T follicular helper cell (primary cell): ENCODE measurements at places on chromosomes 2 and 18.

GRCh38 chr2:135174810-135175093, 122.7 kb downstream of the RAB3GAP1 start:
- DNase-seq: no peak

- no peak for DNase-seq
Observed at GRCh38 chr2:241570961-241571581, 12.5 kb downstream of the BOK start.

DNA sequence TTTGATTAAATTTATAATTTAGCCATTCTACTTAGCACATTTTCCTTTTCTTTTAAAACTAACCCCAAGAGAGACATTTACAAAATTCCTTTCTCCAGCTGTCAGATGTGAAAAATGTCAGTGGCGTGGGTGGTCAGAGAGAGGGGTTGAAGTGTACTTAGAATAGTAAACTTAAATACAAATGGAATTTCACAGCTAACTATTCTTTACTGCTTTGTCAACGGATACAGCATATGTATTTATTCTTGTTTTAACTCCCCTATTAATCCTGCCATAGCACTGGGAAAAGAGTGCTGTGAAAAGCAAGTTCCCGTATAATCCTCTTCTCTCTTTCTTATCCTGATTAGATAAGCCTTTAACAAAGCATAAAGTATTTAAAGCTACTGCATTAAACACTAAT, 191.4 kb upstream of the CHAC2 start:
- no peak for DNase-seq

DNA sequence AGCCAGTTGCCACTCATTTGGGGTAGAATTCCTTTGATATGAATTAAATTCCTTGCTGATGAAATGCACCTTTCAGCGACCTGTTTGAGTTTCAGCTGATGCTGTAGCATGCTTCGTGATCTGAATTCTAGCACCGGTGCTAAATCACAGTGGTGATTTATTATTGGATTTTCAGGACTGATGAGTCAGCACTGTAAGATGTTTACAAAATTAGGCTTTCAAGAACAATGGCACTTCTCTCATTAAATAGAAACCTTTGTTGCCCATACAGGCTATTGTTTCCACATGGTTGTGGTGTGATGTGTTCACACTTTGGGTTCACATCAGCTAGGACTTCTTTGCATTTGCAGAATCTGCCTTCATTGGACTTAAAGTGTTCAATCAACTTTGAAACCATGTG, 687.7 kb downstream of the ARHGAP15 start:
- DNase-seq: no peak

- DNase-seq: no peak
Observed at GRCh38 chr2:219976871-219977270, 349.4 kb downstream of the SLC4A3 start.

DNA sequence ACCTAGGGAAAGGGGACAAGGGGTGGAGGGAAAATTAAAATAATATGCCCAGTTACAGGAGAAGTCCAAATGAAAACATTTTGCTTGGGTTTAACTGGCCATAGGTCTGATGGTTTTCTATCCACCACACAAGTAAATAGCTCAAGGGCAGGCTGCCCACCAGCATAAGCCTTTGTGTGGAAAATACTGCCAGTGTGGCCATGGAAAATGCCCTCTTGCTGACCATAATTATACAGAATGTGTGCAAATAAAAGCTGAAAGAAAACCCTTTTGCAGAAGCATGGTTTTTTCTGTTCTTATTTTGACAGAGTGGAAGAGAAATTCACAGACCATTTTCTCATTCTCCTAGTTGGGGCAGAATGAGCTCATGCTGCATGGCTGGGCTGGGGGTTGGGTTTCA, 111.3 kb upstream of the SIX2 start:
- no peak for DNase-seq
